ENCODE measurements at places on chromosomes 5 and 9.

DNA sequence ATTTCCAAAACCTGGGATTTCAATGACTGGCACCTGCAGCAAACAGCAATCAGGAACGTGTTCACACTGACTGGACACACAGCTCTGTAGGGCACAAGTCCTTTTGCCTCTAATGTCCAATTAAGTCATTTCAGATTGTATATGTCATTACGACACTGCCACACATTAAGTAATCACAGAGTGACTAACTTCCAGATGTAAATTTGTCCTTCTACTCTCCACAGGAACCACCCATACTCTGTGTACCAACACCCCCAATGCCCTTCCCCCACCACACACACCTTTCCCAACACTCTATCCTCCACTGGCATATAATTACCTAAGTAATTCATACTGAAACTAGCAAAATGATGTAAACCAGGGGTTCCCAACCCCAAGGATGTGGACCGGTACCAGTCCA is 30.5 kb downstream of the LARS1 start:
- no peak for DNase-seq

DNA sequence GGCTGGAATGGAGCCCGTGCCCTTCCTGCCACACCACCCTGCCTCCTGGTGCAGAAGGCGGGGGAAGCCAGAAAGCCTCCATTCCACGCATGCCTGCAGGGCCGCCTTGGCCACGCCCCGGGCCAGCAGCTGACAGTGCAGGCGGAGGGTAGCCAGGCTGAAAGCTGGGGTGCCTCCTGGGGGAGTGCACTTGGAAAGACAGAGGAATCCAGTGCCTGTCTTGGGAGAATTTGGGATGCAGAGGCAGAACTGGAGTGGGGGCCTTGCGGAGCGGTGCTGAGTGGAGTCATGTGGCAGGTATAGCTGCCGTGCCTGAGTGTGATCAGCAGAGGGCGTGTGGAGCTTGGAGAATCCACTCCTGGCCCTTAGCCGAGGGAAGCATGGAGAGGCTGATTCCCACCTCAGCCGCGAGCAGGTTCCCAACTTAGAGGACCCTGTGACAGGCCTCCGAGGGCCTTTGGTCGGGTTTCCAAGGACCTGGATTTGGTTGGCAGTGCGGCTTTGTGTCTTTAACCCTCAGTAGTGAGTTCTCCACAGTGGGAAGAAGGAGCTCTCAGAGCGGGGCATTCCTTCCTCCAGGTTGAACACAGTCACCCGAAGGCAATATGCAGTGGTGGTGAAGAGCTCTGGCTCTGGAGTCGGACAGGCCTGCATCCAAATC is 9.1 kb upstream of the URM1 start:
- DNase-seq = no peak

GRCh38 chr5:123351240-123351639 is 72.0 kb downstream of the CEP120 start:
- no peak for DNase-seq

DNA sequence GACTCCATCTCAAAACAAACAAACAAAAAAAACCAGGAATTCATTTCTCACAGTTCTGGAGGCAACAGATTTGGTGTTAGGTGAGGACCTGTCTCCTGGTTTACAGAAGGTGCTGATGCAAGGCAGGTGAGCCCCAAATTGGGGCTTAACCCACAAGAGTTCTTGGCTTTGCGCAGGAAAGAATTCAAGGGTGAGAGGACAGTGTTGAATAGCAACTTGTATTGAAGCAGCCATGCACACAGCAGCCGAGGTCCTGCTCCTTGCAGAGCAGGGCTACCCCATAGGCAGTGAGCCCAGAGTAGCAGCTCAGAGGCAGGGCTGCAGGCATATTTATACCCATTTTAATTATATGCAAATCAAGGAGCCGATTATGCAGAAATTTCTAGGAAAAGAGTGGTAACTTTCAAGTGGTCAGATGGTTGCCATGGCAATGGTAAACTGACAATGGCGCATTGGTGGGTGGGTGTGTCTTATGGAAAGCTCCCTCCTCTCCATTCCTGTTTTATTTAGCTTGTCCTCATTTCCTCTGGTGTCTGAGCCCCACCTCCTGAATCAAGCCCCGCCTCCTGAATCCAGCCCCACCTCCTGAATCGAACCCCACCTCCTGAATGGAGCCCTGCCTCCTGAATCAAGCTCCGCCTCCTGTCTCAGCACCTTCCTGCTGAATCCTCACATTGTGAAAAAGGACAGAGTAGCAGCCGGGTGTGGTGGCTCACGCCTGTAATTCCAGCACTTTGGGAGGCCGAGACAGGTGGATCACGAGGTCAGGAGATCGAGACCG is 34.5 kb upstream of the COL5A1 start:
- DNase-seq = no peak

GRCh38 chr9:88533951-88534455 is 975 bp upstream of the NXNL2 start:
- DNase-seq = no peak

DNA sequence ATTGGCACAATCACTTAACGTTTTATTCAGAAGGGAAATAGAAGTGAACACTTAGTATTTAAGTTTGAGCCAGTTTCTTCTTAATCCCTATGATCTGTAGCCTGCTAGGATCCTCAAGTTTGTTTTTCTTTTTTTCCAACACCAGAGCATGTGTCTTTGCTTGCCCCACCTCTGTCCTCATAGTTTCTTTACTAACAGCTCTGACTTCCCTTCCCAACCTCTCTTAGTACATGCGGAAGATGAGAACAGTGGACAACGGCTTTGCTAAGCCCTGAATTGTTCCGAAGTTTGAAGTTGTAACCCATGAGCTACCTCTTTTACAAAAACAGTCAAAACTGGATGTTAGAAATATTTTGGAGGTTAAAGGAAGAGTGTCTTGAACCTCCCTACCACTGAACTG is 61.7 kb upstream of the TAF11L2 start:
- DNase-seq = no peak

- DNase-seq = no peak
These were observed 21.0 kb downstream of the RUSC2 start for GRCh38 chr9:35510754-35511428.

DNA sequence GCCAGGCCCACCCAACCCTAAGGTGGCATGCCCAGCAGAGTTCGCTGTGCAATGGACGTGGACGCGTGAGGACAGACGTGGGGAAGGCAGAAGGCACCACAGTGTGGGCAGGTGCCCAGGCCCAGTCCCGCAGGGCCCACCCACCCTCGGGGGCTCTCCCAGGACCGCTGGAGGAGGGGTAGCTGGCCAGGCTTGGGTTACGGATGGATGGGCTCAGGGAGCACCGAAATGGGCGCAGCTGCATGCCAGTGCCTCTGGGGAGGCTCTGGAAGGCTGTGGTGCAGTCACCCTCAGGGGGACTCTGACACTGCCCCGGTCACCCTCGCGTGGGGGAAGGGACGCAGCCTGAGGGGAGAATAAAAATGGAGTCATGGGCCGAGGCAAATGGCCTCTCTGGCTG is 9.6 kb upstream of the GPSM1 start:
- no peak for DNase-seq

GRCh38 chr9:19969721-19970120 is 180.9 kb upstream of the SLC24A2 start:
- DNase-seq = no peak

DNA sequence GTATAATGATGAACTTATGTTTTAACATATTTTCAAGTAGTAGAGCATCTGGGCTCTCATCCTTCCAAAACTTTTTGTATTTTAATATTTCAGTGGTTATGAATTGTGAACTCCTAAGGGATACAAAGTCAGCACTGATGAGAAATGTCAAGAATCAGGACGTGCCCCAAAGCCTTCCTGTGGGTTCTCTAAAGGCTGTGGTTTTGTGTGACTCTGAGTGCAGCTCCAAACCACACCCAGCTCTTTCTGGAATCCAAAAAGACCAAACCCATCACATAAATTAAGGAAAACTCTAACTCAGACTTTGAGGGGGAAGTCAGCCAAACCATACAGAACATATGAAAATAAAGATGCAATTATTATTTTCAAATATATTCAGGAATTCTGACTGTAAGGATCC is 40.8 kb upstream of the SMU1 start:
- no peak for DNase-seq

DNA sequence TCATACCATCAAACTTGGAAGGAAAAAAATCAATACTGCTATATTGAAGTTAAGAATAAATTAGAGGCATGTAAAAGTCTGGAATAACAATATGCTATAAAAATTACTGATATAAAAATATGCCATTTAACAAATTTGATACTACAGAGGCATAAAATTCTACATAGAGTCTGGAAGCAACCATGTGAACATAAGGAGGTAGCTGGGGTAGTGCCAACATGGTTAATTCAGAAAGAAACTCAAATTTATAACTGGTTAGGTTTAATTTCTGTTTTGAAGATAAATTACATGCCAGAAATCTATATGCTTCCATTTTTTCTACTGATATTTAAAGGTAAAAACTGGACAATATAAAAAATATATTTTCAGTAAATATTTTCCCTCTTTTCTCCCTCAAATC is 103.1 kb upstream of the NR4A3 start:
- no peak for DNase-seq

GRCh38 chr9:93820667-93821306 is 134.4 kb downstream of the BARX1 start:
- DNase-seq = no peak

GRCh38 chr5:168307925-168308584 is 16.6 kb downstream of the WWC1 start:
- no peak for DNase-seq

GRCh38 chr5:19608444-19609002 is 379.5 kb downstream of the CDH18 start:
- DNase-seq = no peak

DNA sequence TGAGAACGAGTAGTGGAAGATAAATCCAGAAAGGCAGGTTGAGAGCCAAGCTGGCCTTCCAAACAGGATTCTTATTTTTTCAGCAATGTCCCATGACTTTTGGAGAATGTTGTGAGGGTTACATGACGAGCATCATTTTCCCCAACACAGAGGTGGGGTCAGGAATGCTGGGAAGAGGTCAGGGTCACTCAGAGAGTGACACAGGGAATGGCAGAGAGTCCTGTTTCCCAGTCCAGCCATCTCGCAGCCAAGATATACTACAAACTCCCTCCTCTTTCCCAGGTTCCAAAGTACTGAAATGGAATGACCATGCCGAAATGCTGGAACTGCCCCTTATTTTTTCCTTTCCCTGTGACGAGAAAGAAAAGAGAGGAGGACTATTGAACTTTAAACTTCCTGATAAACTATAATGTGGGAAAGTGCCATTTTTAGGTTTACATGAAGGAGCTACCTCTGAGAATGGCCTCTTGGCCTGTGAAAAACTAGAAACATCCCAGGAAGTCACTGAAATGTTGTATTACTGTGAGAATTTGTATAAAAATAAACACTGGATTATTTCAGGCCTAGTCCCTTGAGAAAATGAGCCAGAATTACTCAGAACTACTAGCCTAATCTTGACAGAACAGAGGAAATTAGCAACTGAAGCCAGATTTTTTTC is 420.4 kb downstream of the CETN3 start:
- no peak for DNase-seq

- DNase-seq = no peak
These were observed 75.6 kb upstream of the SLC44A1 start for GRCh38 chr9:105168870-105169319.

GRCh38 chr9:34636791-34637355 is 714 bp downstream of the SIGMAR1 start:
- DNase-seq = no peak

DNA sequence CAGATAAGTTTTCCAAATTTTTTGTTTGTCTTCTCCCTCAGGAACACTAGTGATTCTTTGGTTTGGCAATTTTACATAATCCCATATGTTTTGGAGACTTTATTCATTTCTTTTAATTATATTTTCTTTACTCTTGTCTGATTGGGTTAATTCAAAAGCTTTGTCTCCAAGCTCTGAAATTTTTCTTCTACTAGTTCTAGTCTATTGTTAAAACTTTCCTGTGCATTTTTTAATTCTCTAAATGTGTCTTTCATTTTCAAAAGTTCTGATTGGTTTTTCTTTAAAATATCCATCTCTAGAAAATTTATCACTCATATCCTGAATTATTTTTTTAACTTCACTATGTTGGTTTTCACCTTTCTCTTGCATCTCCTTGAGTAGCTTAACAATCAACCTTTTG is 92.2 kb downstream of the INVS start:
- no peak for DNase-seq

DNA sequence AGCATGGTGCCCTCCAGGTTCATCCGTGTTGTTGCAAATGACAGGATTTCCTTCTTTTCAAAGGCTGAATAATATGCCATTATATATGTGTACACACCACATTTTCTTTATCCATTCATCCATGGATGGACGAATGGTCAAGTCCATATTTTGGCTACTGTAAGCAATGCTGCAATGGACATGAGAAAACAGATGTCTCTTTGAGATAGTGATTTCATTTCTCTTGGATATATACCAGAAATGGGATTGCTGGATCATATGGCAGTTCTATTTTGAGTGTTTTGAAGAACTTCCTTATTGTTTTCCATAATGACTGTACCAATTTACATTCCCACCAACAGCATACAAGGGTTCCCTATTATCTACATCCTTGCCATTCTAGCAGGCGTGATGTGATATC is 67.9 kb downstream of the TEK start:
- DNase-seq = no peak

DNA sequence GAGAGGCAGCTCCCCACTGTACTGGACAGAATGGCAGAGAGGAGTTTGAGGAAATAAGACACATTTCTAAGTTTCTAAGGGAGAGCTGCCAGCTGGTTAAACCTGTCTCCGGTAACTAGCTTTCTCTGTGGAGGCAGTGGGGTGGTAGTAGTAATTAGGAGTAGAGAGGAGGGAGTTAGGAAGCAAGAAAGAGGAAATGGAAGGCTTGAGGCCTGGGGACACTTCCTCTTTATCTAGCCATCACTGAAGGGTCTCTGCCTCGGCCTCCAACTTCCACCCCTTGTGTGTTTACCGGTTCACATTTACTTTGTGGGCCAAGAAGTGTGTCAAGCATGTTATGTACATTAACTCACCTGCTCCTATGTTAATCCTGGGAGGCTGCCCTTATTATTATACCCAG is 462.2 kb upstream of the DMAC1 start:
- no peak for DNase-seq

DNA sequence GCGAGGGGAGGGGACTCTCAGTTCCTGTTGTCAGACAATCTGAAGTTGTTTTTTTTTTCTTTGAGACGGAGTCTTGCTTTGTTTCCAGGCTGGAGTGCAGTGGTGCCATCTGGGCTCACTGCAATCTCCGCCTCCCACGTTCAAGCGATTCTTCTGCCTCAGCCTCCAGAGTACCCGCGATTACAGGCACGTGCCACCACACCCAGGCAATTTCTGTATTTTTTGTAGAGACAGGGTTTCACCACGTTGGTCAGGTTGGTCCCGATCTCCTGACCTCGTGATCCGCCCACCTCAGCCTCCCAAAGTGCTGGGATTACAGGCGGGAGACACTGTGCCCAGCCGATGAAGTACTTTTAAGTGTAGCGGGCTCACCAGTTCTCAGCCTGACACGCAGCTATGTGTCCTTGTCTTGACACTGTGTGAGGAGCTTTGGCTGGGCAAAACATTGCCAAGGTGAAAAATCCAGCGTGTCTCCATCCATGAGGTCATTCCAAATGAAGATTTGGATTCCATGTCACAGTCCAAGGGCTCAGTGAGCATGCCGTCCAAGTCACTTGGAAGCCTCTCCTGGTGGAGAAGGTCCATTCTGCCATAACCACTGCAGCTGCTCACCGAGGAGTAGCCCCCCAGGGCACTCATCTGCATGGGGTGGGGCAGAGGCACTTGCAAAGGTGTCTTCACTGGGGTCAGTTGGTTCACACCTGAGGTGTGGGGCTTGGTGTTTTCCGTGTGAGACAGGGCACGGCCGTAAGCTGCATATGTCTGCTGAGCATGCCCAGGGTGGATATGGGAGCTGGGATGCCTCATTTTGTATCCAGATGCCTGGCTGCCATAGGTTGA is 32.0 kb downstream of the OR2V1 start:
- DNase-seq = no peak

- DNase-seq = no peak
These were observed 3.3 kb upstream of the ANXA2R start for GRCh38 chr5:43043400-43043756.

Data from activated CD8-positive, alpha-beta memory T cell treated with anti-CD3 and anti-CD28 coated beads for 1 hour (primary cell).